Posterior vena cava (tissue), 2 donors: ENCODE measurements at places on chromosomes 4 and X.

GRCh38 chr4:126899331-126899801 is 733.4 kb upstream of the INTU start:
- no peak for DNase-seq

DNA sequence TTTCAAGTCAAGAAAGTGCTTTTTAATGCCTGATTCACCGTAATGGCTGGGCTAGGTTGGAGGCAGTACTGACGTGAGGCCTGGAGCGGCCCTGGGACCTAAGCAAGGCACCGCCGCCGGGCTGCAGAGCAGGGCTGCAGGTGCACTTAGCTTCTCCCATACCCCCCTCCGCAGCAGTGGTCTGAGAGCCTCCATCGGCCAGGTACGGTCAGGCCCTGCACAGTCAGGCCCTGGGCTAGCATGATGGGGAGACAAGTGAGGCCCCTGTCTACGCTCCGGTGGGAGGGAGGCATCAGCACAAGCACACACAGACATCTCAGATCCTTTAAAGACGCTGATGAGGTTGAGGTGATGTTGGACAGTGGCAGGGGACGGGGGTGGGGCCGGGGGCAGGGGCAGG is 4.7 kb downstream of the MAEA start:
- DNase-seq = peak; percentile 62

DNA sequence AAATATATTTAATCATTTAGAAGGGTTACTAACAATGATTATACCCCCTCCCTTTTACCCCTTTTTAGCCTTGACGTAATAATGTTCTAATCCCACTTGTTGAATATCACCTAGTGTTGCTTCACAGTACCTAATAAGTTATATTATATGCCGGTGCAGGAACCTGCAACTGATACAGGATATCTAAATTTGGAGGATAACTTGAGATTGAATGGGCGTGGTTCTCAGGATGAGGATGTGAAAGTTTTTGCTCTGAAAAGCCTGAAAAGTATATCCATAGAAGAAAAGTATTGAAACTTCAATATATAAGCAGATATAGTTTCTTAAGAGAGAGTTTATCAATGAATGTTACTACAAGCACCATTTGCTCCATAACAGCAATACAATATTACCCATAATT is 59.8 kb downstream of the ZNF711 start:
- DNase-seq = no peak

DNA sequence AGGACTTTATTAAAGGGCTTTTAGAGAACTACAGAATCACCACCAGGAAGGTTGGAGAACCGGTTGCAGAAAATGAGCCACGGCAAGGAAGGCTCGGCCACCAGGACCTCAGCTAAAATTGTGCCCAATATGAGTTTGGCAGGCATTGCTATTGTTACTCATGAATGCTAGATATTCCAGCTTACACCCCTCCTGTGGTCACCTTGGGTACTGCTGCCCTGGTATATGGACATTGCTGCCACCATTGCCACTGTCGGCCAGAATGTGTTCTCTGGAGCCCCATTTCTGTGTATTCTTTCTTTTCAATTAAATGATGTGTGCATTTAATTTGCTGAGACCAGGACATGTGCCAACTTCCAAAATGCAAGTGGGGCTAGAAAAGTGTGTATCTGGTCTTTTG is 626.7 kb upstream of the BOD1L1 start:
- peak; percentile 83 for DNase-seq

DNA sequence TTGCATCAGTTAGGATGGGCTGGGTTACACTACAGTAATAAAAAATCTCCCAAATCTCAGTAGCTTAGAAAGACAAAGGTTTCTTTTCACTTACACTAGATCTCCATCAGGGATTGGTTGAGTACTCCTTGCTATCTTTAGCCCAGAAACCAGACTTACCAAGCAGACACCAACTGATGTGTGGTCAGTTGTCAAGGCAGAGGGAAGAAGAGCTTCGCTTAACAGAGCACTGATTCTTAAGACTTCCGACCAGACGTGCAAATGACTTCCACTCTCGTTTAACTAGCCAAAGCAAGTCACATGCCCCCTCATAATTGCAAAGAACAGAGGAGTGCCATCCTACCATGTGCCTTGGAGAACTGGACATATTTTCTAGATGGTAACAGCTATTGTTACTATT is 5.7 kb upstream of the ZNF518B start:
- DNase-seq = no peak

GRCh38 chr4:26020083-26020668 is 106.2 kb downstream of the SMIM20 start:
- DNase-seq = no peak

DNA sequence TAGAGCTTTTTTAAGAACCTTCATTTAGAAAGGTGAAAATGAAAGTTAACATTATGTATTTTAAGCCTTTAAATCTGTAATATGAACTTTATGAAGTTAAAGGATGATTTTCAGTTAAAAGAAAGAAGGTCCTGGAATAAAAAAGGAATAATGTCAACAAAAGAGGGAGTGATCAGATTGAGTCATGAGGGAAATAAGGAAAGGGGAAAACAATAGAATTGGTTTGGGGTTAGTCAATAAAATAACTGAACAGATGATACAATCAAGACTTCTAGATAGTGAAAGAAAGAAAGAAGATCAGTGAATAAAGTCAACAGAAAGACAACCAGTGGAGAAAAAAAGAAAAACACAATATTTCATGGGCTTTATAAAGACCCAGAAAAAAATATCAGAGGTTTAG is 291.6 kb upstream of the ARSJ start:
- DNase-seq = no peak
